Stimulated activated CD4-positive, alpha-beta T cell treated with anti-CD3 and anti-CD28 coated beads, TNF-alpha, amount 100 ng/mL, for 1 hour (primary cell): ENCODE measurements at places on chromosomes 16 and 17.

DNA sequence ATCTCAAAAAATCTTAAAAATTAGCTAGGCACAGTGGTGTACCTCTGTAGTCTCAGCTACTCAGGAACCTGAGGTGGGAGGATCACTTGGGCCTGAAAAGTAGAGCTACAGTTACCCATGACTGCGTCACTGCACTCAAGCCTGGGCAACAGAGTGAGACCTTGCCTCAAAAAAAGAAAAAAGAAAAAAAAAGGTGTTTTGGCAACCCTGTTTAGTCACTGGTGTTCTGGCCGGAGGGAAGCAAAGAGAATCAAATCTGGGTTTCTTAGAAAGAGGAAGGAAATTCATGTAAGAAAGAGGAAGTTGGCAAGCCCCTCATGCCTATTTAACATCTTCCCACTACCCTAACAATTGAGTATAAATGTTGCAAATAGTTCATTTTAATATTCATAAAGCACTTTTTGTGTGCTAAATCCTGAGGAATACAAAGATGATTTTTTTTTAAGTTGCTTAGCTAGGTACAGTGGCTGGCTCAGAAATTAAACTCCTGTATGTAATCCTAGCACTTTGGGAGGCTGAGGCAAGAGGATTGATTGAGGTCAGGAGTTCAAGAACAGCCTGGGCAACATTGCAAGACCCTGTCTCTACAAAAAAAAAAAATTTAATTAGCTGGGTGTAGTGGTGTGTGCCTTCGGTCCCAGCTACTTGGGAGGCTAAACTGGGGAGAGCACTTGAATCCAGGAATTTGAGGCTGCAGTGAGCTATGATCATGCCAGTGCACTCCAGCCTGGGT, 6.5 kb upstream of the USP32 start:
- no peak for DNase-seq

- no peak for DNase-seq
Measured at GRCh38 chr16:73874324-73874723, 422.3 kb upstream of the PSMD7 start.

DNA sequence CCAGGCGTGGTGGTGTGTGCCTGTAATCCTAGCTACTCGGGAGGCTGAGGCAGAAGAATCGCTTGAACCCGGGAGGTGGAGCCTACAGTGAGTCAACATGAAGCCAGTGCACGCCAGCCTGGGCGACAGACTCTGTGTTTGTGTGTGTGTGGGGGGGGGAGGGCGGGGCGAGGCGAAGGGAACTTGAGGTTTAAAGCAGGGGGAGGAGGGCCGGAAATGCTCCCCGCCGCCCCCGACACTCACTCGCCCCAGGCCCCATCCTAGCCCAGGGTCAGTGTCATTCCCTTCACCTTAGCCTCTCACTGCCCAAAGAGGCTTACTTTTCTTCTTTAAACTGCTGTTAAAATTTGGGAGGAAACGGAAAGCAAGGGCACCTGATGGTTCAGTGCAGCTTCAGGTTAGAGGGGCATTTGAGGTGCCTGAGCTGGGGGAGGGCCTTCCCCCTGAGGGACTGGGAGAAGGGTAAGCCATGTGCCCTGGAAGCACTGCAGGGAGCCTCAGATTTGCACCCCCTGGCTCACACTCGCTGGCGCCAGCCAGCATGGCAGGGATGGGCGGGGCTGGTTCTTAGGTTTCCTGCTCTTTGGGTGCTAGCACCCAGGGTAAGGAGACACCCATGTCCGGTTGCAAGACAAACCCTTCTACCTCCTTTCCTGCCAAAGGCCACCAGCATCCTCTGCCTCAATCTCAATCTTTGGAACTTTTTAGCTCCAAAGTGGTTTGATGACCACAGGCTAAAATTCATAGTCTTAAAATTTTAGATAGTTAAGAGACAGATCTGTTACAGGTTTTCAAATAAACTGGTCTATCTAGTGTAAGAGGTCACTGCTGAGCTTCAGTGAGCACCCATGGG, 2.2 kb upstream of the LIMD2 start:
- DNase-seq: peak; percentile 59

GRCh38 chr17:44359006-44359405, 4.6 kb downstream of the FAM171A2 start:
- no peak for DNase-seq

- DNase-seq: no peak
Measured at GRCh38 chr17:69535016-69535570, 120.6 kb downstream of the MAP2K6 start.

- no peak for DNase-seq
Measured at GRCh38 chr17:17970699-17971430, 1.3 kb downstream of the TOM1L2 start.

- no peak for DNase-seq
Measured at GRCh38 chr17:31724619-31725018, 134.4 kb downstream of the COPRS start.

DNA sequence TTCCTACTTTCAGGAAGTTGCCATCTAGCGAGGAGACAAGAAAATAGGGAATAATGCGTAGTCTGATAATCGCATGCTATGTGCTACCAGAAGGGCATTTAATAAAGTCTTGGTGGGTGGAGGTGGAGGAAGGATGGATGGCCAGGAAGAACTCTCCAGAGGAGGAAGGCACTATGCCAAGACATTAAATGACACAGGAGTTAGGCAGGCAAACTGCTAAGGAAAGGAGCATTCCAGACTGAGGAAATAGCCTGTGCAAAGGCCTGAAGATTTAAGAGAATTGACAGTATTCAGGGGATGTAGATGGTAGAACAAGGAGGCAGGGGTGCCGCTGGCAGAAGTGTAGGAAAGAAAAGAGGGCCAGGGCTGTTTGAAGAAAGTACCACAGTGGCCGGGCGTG, 19.3 kb upstream of the ARHGAP44 start:
- DNase-seq: no peak

DNA sequence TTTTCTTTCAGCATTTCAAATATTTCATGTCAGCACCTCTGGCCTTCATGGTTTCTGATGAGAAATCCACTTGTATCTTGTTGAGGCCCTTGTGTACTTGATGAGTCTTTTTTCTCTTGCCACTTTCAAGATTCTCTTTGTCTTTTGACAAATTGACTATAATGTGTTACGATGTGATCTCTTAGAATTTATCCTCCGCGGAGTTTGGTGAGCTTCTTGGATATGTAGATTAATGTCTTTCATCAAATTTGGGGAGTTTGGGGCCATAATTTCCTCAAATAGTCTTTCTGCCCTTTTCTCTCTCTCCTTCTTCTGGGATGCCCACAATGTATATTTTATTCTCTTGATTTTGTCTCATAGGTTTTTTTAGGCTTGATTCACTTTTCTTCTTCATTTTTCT, 96.0 kb downstream of the CHD9 start:
- DNase-seq: no peak

GRCh38 chr17:65930140-65930730, 261.7 kb downstream of the CEP112 start:
- DNase-seq: no peak

GRCh38 chr17:143785-144281, 6.5 kb downstream of the SCGB1C2 start:
- peak; percentile 69 for DNase-seq

DNA sequence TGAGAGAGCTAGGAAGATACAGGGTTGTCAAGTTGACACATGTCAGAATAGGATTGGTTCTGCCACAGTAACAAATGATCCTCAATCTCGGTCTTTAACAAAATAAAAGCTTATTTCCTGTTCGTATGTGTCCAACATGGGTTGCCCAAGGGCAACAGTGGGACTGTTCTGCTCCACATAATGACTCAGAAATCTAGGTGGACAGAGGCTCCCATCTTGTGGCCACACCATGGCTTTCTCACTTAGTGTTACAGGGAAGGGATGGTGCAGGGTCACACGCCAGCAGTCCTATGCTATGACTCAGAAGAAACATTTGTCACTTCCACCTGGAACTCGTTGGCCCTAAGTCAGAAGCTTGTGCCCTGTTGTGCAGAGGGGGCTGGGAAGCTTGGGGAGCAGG, 364.9 kb downstream of the SNX29 start:
- DNase-seq: no peak

GRCh38 chr17:9465210-9465921, 110.3 kb downstream of the STX8 start:
- DNase-seq: no peak

DNA sequence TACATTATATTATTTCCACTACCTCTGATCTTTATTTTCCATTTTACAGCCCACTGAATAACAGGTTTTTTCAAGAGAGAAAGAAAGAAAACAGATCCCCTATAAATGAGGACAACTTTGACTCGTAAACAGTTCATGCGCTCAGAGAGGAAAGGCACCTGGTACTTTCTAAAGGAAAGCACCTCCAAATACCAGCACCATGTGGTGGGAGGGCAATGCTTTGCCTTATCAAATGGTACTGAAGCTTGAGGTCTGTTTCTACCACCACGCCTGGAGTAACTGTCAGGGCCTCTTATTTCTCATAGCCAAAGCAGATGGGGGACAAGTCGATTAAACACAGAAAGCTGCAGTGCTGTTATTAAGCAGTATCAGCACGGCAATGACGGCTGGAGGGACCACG, 510.3 kb upstream of the ZFHX3 start:
- no peak for DNase-seq

GRCh38 chr17:59829217-59830006, 63.3 kb downstream of the TUBD1 start:
- no peak for DNase-seq

DNA sequence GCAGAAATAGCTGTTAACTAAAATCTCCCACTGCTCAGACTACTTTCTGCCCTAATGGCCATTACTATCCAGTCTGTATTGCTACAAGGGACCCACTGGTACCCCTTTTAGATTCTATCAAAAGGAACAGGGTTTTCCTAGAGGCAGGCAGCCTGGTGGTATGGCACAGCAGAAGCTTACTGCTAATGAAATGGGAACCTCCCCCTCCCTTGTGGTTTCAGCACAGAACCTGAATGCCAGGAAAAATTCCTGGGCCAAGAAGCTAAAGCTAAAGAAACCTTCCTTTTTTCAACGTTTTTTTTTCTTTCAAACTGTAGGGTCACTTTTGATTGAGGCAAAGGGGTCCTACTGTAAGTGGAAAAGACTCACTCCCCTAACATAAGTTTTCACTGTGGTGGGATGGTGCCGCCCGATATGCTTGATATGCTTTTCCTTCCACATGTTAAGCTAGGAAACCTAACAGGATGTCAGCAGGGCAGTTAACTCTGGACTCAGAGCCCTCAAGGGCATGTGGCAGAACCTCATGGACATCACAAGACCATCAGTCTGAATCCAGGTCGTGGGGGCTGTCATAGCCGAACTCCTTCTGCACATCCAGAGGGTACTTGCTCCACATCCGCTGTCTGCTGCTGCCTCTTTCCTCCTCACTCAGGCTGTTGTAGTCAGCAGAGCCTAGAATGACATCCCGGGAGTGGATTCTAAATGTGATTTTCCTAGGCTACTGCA, 9.8 kb downstream of the SLC7A6OS start:
- no peak for DNase-seq

DNA sequence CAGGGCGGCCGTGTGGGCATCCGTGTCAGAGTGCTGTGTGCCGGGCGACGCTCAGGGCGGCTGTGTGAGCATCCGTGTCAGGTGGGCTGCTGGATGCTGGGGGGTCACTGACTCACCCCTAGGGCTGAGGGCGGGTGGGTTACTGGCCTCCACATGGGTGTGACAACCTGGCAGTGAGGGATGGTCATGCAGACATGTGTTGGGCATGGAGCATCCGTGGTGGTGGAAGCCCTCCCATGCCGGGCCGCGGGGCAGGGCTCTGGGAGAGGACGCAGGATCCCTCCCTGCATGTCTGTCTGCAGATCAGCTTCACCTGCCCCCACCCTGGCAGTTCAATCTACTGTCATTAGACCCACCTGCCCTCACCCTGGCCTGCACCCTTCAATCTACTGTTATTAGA, 56.3 kb downstream of the METRNL start:
- DNase-seq: no peak
